ENCODE measurements at places on chromosomes 7 and 10.

DNA sequence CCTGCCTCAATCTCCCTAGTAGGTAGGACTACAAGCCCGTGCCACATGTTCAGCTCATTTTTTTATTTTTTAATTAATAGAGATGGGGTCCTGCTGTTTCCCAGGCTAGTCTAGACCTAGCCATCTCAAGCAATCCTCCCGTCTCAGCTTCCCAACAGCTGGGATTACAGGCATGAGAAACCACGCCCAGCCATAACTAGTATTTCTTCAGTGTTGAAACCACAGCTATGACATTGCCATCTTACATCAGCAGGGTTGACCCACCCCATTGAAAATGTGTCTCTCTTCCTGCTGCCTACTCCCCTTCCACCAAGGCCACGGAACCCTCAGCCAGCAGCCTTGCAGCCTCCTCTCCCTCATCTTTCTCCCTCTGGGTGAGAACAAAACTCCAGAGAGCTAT, 62.1 kb upstream of the ZNF746 start:
- no peak for DNase-seq

- no peak for DNase-seq
Observed at GRCh38 chr7:130139193-130139960, 65.8 kb downstream of the TMEM209 start.

- DNase-seq, result no peak
Observed at GRCh38 chr7:88111140-88111743, 108.6 kb downstream of the SRI start.

DNA sequence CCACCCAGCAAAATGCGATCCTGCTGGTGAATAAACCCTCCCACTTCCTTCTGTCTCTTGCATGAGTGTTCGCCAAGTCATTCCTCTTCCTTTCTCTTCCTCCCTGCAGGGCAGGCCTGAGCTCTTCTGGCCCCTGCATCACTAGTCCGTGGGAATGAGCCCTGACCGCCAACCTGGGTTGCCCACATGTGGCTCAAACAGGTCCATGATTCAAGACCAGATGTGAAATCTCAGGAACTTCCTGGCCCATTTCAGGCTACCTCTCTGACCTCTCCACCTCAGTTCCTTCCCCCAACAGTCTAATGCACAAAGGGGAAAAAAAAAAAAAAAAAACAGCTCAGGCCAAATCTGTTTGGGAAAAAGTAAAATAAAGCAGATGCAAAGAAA, 5.4 kb upstream of the YWHAG start:
- peak; percentile 34 for DNase-seq

GRCh38 chr7:135980665-135981180, 3.6 kb upstream of the MTPN start:
- DNase-seq, result peak; percentile 20

- DNase-seq, result no peak
Observed at GRCh38 chr10:91042069-91042468, 121.2 kb upstream of the ANKRD1 start.

GRCh38 chr7:3152714-3153113, 109.0 kb upstream of the CARD11 start:
- no peak for DNase-seq

- DNase-seq, result no peak
Observed at GRCh38 chr7:8391353-8392062, 41.9 kb upstream of the NXPH1 start.

DNA sequence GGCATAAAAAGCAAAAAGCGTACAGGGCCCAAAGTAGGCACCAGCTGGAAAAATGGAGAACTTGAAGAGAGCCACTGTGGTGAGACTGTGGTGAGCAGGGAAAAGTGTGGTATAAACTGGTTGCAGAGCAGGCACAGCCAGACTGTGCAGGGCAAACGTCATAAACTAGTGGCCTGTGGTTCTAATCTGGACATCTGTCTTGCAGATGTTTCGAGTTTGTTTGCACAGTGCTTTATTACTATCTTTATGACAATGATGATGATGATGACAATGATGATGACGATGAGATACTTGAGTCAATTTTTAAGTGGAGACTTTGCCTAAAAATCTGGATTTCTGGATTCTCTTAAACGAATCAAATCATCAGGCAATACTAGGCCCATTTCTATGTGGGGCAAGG, 45.7 kb downstream of the SEMA3C start:
- DNase-seq, result no peak

GRCh38 chr7:2927592-2927991, 83.5 kb upstream of the GNA12 start:
- no peak for DNase-seq

DNA sequence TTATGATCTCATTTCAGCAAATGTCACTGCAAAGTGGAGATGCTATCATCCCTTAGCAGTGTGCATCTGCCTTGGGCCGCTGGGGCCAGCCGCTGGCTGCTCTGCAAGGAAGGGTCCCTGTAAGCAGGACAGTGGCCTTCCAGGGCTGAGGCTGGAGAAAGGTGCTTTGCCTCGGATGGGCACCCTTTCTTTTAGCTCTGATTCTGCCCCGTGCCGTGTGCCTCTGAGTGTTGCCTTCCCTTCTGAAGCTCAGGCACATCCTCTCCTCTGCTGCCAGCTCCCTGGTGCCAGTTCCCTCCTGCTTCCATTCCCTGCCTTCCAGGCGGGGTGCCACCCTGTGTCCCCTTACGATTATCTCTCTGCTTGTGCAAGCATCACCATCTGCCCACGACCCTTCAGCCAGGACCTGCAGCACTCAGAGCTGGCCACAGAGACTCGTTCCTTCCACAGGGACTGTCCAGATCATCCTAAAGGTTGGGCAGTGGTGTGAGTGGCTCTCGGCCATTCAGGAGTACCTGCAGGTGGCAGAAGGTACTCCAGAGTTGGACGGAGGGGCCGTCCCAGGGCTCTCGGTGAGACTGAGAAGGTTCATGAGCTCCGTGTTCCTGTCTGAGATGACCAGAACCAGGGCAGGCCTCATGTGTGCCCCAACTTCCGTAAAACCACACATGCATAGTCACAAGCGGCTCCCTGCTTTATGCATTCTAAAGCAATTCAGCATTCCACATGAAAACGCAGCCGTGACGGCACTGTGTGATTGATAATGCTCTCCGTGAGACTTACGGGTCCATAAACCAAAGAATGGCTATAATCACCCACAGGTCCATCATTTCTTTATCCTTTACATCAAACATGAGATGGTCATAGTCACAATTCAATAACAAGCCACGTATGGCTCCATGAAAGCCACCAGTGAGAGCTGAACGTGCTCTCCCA, 371.4 kb downstream of the DNAJB6 start:
- no peak for DNase-seq

- DNase-seq, result no peak
Observed at GRCh38 chr7:77329466-77330168, 86.5 kb downstream of the GSAP start.

- DNase-seq, result no peak
Observed at GRCh38 chr7:148712678-148713329, 14.1 kb downstream of the CUL1 start.

- DNase-seq, result no peak
Observed at GRCh38 chr7:50766849-50767207, 15.9 kb downstream of the GRB10 start.

GRCh38 chr7:5375925-5376324, 47.7 kb downstream of the TNRC18 start:
- DNase-seq, result no peak

GRCh38 chr10:103610083-103610472, 116.6 kb downstream of the NEURL1 start:
- DNase-seq, result no peak

GRCh38 chr7:27179030-27179429, 4.9 kb upstream of the HOXA10 start:
- DNase-seq, result no peak

DNA sequence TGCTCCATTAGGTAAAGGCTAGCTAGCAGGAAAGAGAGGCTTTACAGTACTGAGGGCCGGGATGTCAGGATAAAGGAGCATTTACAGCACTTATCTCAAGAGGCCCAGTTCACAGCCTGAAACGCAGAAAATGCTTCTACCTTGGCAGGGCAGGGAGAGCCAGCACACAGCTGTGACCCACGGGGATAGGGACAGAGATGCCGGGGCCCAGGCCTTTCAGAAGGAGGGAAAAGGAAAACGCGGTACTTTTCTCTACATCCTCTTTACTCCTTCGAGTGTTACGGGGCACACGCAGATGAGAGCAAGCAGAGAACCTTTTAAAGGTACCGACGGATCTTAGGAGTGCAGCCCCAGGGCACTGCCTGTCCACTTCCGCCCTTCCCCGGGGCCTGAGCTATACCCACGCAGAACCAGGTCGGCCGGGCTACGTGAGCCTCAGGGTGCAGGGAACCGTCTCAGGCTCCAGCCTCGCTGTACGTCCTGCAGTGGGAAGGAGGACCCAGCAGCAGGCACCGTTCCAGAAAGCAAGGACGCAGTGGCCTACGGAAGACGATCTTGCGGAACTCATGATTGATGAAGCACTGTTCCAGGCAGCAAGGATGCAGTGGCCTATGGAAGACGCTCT, 232.3 kb downstream of the ELFN1 start:
- no peak for DNase-seq

GRCh38 chr10:33136781-33137180, 178.8 kb upstream of the ITGB1 start:
- no peak for DNase-seq

DNA sequence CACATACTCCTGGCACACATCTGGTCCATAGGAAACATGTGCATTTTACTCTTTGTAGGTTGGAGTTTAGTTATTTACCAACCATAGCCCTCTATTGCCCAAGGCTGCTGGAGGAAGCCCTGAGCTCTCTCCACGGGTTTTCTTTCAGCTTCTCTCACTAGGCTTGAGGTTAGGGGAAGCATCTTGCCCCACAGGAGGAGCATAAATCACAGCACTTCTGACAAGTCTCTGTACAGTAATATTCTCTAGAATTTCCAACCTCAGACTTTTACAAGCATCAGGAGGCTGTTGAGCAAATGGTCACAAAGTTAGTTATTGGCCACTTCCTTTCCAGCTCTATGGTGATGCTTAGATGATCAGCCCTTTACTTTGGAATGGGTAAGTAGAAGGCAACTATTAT, 122.9 kb upstream of the GLI3 start:
- DNase-seq, result no peak

DNA sequence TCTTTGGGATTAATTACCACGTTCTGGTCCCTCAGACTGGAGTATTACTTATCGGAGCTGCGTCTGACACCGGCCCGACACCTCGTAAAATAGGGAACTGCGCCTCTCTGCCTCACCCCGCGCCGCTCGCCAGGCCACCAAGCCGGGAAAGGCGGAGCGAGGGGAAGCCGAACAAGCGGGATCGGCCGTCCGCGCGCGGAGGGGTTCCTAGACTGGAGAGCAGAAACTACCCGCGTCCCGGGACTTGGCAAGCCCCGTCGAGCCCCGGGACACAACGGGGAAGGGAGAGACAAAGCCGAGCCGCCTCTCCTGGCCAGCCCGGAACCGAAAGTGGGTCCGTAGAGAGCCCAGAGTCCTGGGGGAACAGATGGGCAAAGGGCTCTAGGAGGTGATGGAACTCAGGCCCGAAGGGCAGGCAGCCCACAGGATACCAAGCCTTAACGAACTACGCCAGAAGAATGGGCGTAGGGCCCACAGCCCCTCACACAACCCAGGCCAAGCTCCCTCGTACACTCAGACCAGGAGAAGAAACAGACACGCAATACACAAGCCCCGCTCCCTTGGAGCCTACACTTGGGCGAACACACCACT, 6.5 kb downstream of the LBX1 start:
- DNase-seq, result no peak

GRCh38 chr7:80105701-80106408, 28.8 kb upstream of the GNAI1 start:
- DNase-seq, result no peak

DNA sequence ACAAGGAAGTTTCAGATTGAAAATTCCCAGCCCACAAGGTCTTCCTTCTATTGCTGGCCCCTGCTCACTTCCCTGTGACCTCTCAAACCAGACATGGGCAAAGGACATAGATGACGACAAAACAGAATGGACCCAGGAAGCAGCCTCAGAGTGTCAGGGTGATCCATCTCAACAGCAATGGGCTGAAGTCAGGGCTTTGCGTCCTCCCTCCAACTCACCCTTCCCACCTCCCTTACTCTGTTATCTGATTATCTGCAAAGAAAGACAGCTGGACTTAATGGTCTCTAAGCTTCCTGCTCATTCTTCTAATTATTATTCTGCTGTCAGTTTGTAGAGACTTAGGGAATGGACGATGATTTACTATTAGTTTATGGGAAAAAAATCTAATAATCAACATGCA, 115.9 kb downstream of the PIP4K2A start:
- DNase-seq, result no peak

DNA sequence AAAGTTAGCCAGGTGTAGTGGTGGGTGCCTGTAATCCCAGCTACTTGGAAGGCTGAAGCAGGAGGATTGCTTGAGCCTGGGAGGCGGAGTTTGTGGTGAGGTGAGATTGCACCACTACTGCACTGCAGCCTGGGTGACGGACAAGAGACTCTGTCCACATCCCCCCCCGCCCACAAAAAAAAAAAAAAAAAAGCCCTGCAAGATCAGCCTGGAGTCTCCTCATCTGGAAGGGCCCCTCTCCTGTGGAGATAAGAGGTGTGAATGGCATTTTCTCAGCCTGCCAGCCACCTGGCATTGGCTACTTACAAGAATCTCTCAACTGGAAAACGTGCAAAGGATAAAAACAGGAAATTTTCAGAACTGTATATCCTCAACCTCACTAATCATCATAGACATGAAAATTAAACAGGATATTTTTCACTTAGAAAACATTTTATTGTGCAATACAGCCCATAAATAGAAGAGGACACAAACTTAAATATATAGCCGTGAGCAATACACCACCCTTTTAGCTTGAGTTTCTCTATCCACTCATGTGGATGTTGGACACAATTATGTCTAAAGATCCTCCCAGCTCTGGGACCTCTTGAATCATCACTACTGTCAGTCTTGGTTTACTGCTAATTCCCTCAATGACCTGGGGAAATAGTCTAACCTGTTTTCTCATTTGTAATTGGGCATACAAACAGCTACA, 11.3 kb upstream of the TSPAN15 start:
- no peak for DNase-seq

DNA sequence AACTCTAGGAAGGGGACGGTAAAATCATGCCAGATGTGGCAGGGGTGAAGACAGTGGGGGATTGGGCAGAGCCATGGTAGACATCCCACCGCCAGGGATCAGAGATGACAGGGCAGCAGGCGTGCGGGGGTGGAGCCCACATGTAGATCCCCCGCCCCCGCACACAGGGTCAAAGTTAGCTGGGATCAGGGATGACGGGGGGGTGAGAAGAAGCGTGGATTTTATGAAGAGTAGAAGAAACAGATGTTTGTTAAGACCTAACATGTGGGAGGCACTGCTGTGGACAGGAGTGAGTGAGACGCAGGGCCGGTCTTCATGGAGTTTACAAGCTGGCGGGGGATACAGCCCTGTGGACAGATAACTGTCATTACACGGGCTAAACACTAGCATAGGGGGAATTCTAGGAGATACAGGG, 154.0 kb upstream of the KLF14 start:
- DNase-seq, result no peak

DNA sequence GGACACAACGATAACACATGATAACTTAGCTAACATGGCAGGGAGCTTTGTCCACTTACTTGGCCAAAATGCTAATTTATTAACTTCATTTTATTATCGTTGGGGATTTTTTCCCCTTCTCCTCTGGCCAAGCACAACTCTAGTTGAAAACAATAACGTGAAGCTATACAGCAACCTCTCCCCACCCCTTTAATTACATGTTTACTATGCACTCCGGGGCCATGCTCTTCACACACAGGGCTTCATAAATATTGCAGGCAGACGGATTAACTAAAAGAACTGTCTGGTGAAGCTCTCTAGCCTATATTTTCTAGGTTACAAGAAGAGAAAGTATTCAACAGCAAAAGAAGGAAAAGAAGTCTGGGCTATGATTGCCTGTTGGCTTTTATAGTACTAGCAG, 51.7 kb downstream of the XRCC2 start:
- no peak for DNase-seq

- no peak for DNase-seq
Observed at GRCh38 chr7:116173051-116174028, 37.0 kb upstream of the TES start.

All from colonic mucosa (tissue), 4 donors.